Mesothelial cell of epicardium (in vitro differentiated cells): ENCODE measurements at places on chromosomes 5 and 9.

DNA sequence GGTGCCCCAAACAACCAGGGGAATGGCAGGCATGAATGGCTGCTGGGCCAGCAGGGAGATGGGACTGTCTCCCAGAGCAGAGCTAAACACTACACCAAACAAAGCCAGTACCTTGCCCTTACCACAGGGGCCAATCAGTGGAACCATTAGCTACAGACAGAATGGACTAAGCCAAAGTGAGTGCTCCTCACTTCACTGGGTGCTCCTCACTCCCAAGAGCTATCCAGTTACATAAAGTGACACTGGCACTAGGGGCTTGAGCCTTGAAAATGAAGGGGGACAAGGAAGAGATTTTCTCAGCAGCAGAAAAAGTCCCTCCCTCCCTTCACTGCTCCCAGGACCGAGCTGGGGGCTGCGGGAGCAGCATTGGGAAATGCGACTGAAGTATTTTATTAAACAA is 110.9 kb upstream of the SHB start:
- DNase-seq, result no peak

DNA sequence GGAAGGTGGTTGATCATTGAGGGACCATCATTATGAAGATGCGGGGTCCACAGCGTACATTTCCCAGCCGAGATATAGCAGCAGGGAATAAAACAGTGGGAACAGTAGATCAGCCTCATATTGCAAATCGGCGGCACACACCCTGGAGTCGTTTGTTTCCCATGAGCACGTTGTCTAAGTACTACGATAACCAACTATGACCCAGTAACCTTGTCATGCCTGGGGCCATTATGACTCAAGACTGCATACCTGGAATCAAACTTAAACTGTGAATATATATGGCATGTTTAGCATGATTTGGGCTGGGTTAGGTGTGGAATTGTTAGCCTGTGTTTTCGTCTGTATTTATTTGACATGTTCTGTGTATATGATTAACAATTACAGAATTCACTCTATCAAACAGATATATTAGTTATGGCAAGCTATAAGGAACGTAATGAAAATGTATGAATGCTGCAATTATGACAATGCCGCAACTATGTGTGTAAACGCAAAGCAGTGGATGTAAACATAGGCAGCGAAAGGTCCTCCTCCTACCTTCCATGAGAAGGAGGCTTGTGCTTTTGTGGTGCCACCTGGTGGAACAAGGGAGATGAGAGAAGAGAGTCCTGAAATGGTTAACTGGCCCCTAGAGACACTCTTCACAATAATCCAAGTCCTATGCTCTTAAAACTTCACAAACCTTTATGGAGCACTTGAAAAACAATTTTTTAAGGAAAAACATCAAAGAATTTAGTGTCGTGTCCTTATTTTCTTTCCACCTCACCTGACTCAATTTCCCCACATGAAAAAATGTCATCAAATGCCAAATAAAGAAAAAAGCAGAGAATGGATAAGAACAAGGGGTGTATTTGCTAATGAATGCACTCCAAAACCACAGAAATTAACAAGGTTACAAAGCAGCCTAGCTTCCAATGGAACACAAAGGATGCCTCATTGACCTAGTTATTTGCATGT is 47.1 kb downstream of the SEMA5A start:
- no peak for DNase-seq

- no peak for DNase-seq
Measured at GRCh38 chr9:112252194-112252593, 77.1 kb upstream of the SUSD1 start.

DNA sequence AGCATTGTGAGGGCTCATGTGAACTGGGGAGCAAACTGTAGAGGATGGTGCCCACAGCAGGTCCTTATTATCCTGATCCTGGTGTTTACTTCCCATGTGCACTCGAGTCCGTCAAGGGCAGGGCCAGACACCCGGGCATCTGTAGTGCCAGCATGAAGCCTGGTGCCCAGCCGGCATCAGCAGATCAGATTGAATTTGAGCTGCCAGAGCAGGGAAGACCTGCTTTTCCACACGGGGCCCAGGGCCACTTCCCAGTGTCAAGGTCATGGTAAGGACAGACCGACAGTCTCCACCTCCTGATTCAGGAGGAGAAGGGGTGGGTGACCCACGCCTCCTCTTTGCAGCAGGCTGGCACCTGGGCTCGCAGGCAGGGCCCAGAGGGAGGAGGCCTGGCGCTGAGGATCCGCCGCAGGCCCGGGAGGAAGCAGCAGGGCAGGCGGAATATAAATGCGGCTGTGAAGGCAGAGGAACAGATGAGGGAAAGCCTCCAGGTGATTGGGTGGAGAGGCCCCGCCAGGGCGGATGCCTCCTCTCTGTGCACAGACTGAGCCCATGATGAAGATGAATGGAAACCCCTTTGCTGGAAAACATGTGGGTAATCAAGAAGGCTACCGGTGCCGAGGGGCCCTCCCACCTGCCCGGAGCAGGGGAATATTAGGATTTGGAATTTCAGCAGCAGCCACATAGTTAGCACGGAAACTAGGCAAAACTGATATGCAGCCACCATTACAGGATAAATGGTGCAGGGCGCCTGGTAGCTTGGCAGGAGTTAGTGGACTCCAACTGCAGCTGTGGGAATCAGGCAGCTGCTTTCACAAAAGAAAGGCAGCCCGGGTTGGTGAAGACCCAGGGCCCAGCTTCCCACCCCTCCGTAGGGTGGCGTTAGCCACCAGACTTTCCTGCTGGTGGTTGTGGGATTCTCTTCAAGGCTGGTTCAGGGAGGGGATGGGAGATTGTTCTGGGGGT is 114.9 kb downstream of the GAPVD1 start:
- DNase-seq, result no peak

GRCh38 chr9:86354818-86355309 is 654 bp upstream of the TUT7 start:
- DNase-seq, result no peak

GRCh38 chr9:77384406-77384805 is 207.1 kb downstream of the VPS13A start:
- no peak for DNase-seq

DNA sequence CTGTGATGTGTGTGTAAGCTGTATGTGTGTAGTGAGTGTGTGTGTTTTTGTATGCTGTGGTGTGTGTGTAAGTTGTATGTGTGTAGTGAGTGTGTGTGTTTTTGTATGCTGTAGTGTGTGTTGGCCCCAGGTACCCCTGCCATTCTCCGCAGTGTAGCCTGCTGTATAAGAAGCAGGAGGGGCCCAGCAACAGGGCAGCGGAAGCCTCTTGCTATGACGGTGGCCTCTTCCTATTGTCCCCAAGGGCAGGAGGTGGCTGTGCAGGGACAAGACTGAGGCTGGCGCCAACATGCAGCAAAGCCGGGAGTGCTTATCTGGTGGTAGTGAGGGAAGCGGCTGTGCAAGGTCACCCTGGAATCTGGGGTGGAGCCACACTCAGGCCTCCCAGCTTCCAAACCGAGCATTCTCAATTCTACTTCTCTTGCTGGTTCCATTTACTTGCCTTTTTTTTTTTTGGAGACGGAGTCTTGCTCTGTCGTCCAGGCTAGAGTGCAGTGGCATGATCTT is 5.1 kb downstream of the SPAAR start:
- no peak for DNase-seq

- no peak for DNase-seq
Measured at GRCh38 chr5:100157066-100157465, 378.1 kb upstream of the FAM174A start.
